ENCODE measurements at places on chromosomes 7 and 10. TPM values are rescaled to one million over a fixed set of nuclear protein-coding genes. Genes with fewer than 3 reads are reported as not detected.

Gene VSIR
- total RNA-seq, result 15.9 TPM

Gene WDR37
- total RNA-seq, result 9.8 TPM

Gene TMEM270
- not detected for total RNA-seq

Gene ASB13
- total RNA-seq, result 11.3 TPM

Gene PKD2L1
- total RNA-seq, result not detected

Gene PAX4
- total RNA-seq, result not detected

Gene KCNIP2
- total RNA-seq, result 1.8 TPM

Data from smooth muscle cell of bladder (primary cell).